Skin of body (tissue), 3 donors: ENCODE measurements at places on chromosomes 11 and 22.
A peak's percentile ranks its signal among the peaks of the same experiment; 100 is the strongest.

GRCh38 chr11:112694245-112694644, 267.0 kb upstream of the NCAM1 start:
- DNase-seq = no peak

- no peak for DNase-seq
These were observed 13.4 kb downstream of the ABTB2 start for GRCh38 chr11:34344410-34344767.

DNA sequence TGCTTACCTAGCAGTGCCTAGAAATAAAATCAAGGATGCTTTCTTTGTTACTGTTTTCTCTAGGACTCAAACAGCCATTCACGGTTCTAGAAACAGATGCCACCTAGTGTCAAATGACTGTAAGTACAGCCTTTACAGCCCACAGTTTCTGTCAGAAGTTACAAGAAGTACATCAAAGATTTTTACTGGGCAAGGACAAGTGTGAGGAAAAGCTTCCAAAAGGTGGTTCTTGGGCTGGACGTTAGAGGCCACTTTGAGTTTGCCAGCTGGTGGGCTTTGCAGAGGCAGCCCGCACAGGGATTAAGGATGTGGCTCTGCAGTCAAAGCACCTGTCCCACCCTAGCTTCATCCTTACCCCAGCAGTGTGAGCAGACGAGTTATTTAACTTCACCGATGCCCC, 6.9 kb downstream of the KMT5B start:
- no peak for DNase-seq

- no peak for DNase-seq
These were observed 27.6 kb upstream of the CCDC34 start for GRCh38 chr11:27390318-27391295.

GRCh38 chr11:27358296-27358695, 4.7 kb downstream of the CCDC34 start:
- DNase-seq = no peak

GRCh38 chr11:110112457-110112856, 19.3 kb downstream of the ZC3H12C start:
- DNase-seq = no peak

GRCh38 chr11:85590848-85591483, 36.2 kb downstream of the DLG2 start:
- DNase-seq = peak; percentile 7

DNA sequence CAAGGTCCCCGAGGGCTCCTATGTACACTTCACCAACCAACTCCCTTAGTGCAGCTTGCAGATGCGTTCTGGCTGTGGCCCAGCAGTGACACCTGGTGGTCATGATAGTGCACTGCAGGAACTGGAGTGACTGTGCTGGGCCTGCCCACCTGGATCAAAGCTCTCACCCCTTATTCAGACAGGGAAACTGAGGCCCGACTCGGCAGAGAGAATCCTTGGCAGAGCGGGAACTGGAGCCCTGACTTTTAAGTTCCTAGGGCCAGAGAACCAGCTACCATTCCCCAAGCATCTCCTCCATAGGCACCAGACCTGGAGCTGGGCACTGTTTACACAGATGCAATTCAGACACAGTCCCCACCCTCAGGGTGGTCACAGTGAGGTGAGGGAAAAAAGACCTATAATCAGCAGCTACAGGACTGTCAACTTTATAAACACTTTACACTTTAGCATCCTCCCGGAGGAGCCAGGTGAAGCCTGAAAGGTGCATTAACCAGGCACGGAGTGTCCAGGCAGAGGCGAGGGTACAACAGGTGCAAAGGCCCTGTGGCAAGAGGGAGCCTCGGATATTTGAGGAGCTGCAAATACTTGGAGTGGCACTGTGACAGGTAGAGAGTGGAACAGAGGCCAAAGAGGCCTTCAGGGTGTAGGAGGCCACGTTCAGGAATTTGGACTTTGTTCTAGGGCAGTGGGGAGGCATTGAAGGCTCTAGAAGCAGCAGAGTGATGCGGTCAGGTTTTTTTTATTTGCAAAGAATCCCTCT, 22.0 kb downstream of the RHBDD3 start:
- DNase-seq = peak; percentile 34

GRCh38 chr11:63840356-63841060, 1.6 kb downstream of the MARK2 start:
- DNase-seq = no peak

DNA sequence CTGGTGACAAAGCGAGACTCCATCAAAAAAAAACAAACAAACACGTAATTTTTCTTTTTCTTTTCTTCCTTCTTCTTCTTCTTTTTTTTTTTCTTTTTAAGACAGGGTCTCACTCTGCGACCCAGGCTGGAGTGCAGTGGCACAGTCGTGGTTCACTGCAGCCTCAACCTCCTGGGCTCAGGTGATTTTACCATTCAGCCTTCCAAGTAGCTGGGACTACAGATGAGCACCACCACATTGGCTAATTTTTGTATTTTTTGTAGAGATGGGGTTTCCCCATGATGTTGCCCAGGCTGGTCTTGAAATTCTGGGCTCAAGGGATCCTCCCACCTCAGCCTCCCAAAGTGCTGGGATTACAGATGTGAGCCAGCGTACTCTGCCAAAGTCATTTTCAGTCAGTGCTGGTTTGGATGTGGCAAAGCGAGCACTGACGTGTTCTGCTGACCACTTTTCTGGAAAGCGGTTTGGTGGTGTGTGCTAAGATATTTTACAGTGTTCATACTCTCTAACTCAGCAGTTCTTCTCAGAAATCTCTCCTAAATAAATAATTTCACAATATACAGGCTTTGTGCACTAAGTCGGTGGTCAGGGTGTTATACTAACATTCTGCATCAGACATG, 10.7 kb downstream of the FAM118A start:
- DNase-seq = no peak

GRCh38 chr11:117282956-117283355, 8.2 kb upstream of the BACE1-AS start:
- no peak for DNase-seq

- DNase-seq = no peak
These were observed 2.1 kb upstream of the TH start for GRCh38 chr11:2173761-2174160.

- DNase-seq = no peak
These were observed 9.2 kb upstream of the SLC35E4 start for GRCh38 chr22:30626413-30626812.

- DNase-seq = peak; percentile 59
These were observed 175.2 kb downstream of the SBF2 start for GRCh38 chr11:10118865-10119264.
